ENCODE measurements at places on chromosomes 12 and 14. TPM values are rescaled to one million over a fixed set of nuclear protein-coding genes. Genes with fewer than 3 reads are reported as not detected.

DNA sequence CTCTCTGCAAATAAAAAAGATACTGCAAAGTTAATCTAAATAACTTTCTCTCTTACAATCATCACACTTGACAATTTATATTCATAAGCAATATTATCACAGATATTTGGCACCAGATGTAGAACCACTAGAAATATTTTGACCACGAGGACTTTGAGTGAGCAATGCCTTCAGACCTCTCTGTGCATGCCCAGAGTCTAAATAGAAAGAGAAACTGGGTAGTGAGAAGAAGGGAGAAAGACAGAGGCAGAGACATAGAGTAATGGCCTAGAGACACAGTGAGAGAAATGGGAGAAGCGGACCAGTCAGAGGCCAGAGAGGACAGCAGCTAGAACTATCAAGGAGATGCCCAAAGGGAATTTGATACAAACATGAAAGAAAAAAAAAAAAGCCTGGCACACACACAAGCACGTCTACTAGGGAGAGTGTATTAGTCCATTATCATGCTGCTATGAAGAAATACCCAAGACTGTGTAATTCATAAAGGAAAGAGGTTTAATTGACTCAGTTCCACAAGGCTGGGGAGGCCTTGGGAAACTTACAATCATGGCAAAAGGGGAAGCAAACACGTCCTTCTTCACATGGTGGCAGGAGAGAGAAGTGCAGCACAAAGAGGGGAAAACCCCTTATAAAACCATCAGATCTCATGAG, 41.1 kb downstream of the BMP4 start:
- H3K4me3 ChIP-seq, result no peak overlapping the region
- no peaks in the 10 kb centered on the region for H3K27me3 ChIP-seq
- H3K4me1 ChIP-seq, result no peaks in the 10 kb centered on the region
- H3K27ac ChIP-seq, result no peak overlapping the region
- H3K36me3 ChIP-seq, result no peaks in the 10 kb centered on the region

DNA sequence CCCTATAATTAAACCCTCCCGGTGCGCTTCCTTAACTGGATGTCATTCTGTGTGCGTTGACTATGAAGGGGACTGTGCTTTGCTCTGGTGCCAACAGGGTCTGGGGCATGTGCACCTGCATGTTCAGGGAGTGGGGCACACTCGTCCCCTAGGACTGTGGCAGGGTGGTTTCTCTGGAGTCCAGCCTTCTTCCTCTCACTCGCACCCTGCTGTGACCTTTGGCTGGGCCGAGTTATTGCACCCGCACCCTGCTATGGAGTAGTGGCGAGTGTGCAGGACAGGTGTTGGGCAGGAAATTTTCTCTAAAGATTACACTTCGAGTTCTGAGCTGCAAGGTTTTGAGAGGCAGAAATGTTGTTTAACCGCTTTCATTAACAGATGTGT, 138.9 kb downstream of the PLXNC1 start:
- no peak overlapping the region for H3K4me3 ChIP-seq
- H3K27me3 ChIP-seq, result no peaks in the 10 kb centered on the region
- DNase-seq, result no peak
- peaks cover 91% of the 10 kb centered on the region for H3K36me3 ChIP-seq

- no peak for DNase-seq
- no peak overlapping the region for H3K27ac ChIP-seq
- H3K4me3 ChIP-seq, result no peak overlapping the region
These were observed 310.1 kb downstream of the SYT1 start for GRCh38 chr12:79174626-79175025.

- H3K36me3 ChIP-seq, result no peaks in the 10 kb centered on the region
- DNase-seq, result no peak
- no peaks in the 10 kb centered on the region for H3K4me1 ChIP-seq
- no peaks in the 10 kb centered on the region for H3K27me3 ChIP-seq
These were observed 13.9 kb upstream of the PITPNM2 start for GRCh38 chr12:123164710-123165261.

DNA sequence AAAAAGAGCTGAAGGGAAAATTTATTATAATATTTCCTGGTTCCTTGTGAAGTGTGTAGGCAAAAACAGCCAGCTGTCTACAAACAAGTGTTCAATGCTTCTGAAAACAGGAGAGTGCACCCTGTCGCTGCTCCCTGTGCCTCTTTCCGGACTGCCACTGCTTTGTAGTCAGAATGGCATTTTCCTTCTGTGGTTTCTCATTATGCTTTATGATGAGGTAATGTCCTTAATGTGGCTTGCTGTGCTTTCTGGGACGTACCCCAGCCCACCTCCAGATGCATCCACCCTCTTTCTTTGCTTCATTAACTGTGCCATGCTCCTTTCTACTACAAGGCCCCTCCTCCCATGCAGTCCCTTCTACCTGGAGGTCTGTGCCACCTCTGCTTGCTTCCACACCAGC, 148.1 kb downstream of the SYT1 start:
- no peak overlapping the region for H3K4me3 ChIP-seq
- no peaks in the 10 kb centered on the region for H3K36me3 ChIP-seq
- H3K27ac ChIP-seq, result no peak overlapping the region

DNA sequence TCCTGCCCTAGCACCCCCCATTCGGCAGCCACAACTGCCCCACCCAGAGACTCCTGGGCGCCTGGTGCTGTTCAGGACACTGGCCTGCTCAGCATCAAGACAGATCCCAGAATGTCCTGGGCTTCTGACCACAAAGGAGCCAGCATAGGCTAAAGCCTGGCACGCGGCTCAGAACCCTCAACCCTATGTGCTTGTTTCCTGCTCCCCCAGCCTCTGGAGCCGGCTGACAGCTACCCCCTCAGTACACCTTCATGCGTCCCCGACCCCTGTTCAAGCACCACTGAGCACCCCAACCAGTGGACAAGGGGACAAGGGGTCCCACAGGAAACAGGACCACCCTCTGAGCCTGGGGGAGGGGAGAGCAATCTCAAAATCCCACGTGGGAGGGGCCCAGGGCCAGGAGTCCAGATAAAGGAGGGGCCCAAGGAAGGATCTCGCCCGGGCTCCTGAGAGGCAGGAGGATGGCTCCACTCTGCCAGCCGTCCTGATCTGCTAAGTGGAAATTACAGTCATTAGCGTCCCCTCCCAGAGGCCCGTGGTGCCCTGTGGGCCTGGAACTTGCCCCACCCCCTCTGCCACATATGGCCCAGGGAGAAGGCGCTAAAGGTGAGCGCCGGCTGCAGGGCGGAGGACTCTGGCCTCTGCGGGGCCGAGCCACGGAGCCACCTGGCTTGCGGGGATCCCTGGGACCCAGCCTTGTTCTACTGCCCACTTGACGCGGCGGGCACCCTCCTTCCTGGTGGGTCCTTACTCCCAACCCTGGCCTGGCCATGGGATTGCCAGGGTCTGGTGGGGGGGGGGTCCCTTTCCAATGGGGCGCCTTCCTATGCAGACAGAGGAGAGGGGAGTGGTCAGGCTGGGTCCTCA, 27.2 kb upstream of the GPR132 start:
- DNase-seq, result peak; percentile 79
- H3K4me1 ChIP-seq, result peaks cover 72% of the 10 kb centered on the region
- H3K36me3 ChIP-seq, result no peaks in the 10 kb centered on the region
- H3K27me3 ChIP-seq, result peaks cover 11% of the 10 kb centered on the region
- peak overlapping the region; percentile 58 for H3K4me3 ChIP-seq

- H3K4me3 ChIP-seq, result no peak overlapping the region
- H3K27me3 ChIP-seq, result no peaks in the 10 kb centered on the region
- H3K27ac ChIP-seq, result no peak overlapping the region
- no peaks in the 10 kb centered on the region for H3K4me1 ChIP-seq
- no peak for DNase-seq
- no peaks in the 10 kb centered on the region for H3K36me3 ChIP-seq
These were observed 111.3 kb downstream of the SYNE2 start for GRCh38 chr14:63964113-63964512.

- no peak for DNase-seq
- no peak within 1 kb of the TSS for H3K27ac ChIP-seq
- no peaks in the 10 kb centered on the region for H3K4me1 ChIP-seq
- no peaks in the 10 kb centered on the region for H3K36me3 ChIP-seq
- H3K4me3 ChIP-seq, result no peak within 1 kb of the TSS
These were observed at the start of gene AICDA for GRCh38 chr12:8612629-8613028. Gene AICDA, minus strand, starts transcription at chr12:8612859. Its CDS starts 92 bp downstream, at chr12:8612767.

DNA sequence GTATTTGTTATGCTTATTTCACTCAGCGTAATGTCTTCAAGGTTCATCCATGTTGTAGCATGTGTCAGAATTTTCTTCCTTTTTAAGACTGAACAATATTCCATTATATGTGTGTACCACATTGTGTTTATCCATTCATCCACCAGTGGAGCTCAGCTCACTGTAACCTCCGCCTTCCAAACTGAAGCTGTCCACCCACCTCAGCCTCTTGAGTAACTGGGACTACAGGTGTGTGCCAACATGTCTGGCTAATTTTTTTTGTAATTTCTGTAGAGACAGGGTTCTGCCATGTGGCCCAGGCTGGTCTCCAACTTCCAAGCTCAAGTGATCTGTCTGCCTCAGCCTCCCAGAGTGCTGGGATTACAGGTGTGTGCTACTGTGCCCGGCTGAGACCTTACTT, 21.1 kb downstream of the CCDC77 start:
- no peaks in the 10 kb centered on the region for H3K27me3 ChIP-seq
- H3K36me3 ChIP-seq, result no peaks in the 10 kb centered on the region
- H3K4me1 ChIP-seq, result no peaks in the 10 kb centered on the region
- DNase-seq, result no peak
- H3K27ac ChIP-seq, result no peak overlapping the region

DNA sequence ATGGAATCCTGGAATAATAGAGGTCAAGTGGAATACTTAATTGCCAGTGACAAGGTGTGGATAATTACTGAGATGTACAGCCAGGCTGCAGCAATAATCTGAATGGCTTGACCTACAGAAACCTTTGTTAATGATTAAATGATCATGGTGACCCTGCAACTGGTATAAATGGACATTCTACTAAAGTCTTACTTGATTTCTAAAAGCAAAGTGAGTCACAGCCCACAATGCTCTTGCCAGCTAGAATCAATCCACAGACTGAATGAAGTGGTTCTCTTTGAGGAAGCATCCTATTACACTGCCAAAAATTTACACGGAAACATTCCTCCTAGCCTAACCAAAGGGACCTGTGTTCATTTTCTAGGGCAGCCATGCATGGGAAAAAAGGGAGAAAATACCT, 518.5 kb downstream of the SOX5 start:
- H3K4me3 ChIP-seq, result no peak overlapping the region
- no peaks in the 10 kb centered on the region for H3K4me1 ChIP-seq
- no peak for DNase-seq
- no peaks in the 10 kb centered on the region for H3K27me3 ChIP-seq
- H3K36me3 ChIP-seq, result no peaks in the 10 kb centered on the region
- H3K27ac ChIP-seq, result no peak overlapping the region

DNA sequence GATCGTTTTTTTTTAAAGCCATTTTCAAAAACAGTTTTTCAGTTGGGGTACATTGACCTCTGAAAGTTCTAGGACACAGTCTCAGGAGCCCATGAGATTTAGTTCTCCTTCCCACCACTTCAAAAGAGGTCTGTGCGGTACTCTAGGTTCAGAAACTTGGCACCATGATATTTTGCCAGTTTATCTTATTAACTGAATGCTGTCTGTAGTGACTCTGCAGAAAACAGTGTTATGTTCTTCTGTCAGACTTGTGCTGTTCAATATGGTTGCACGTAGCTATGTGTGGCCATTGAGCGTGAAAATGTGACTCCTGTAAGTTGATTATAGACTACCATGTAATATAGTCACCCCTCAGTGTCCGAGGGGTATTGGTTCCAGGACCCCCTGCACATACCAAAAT, 35.9 kb downstream of the CRADD start:
- H3K27ac ChIP-seq, result no peak overlapping the region
- H3K36me3 ChIP-seq, result no peaks in the 10 kb centered on the region
- no peaks in the 10 kb centered on the region for H3K4me1 ChIP-seq
- no peak overlapping the region for H3K4me3 ChIP-seq

DNA sequence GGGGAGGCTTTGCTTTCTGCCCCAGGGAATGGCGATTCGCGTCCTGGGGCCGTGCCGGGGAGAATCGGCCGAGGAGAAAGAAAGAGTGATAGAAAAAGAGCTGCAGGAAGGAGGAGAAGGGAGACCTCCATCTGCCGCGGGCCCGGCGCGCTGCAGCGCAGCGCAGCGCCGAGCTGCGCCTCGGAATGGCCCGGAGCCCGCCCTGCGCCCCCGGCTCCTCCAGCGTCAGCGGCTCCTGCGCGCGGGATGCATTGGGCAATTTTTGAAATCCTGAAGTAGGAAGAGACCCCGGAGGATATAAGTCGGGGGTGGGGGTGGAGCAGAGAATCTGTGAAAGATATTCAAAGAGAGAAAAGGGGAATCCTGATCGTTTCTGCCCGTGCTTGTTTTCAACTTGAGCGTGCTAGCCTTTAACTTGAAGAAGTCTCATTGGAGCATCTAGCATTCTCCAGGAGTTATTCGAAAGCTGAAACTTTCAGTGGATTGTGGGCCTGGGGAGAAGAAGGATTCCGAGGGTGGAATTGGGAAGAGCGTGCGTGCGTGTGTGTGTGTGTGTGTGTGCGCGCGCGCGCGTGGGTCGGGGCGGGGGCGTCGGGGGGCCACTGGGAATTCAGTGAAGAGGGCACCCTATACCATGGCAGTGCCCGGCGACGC, 441 bp downstream of the PDE3A start:
- H3K36me3 ChIP-seq, result no peaks in the 10 kb centered on the region
- H3K4me1 ChIP-seq, result peaks cover 32% of the 10 kb centered on the region
- peak; percentile 49 for DNase-seq
- peaks cover 33% of the 10 kb centered on the region for H3K27me3 ChIP-seq
- H3K4me3 ChIP-seq, result peak overlapping the region; percentile 50

GRCh38 chr14:29220566-29220965, 454.0 kb downstream of the FOXG1 start:
- no peak overlapping the region for H3K4me3 ChIP-seq
- H3K4me1 ChIP-seq, result no peaks in the 10 kb centered on the region
- no peak overlapping the region for H3K27ac ChIP-seq
- H3K36me3 ChIP-seq, result no peaks in the 10 kb centered on the region
- no peaks in the 10 kb centered on the region for H3K27me3 ChIP-seq

GRCh38 chr14:75570797-75571196, 7.6 kb upstream of the FLVCR2 start:
- H3K27me3 ChIP-seq, result no peaks in the 10 kb centered on the region
- H3K36me3 ChIP-seq, result no peaks in the 10 kb centered on the region
- no peak overlapping the region for H3K4me3 ChIP-seq
- no peak overlapping the region for H3K27ac ChIP-seq
- H3K4me1 ChIP-seq, result peaks cover 7% of the 10 kb centered on the region

- DNase-seq, result no peak
- no peaks in the 10 kb centered on the region for H3K4me1 ChIP-seq
- H3K4me3 ChIP-seq, result no peak overlapping the region
- H3K27ac ChIP-seq, result no peak overlapping the region
- H3K36me3 ChIP-seq, result peaks cover 74% of the 10 kb centered on the region
These were observed 169.3 kb downstream of the PCNX1 start for GRCh38 chr14:71076462-71077092.

- H3K4me3 ChIP-seq, result no peak overlapping the region
- H3K27ac ChIP-seq, result no peak overlapping the region
- no peak for DNase-seq
These were observed 366.4 kb downstream of the IPO8 start for GRCh38 chr12:30329281-30329680.

Gene SUPT16H
- total RNA-seq, result 62.7 TPM

Gene SOX5
- total RNA-seq, result 16.0 TPM

Gene PTCSC3
- not detected for total RNA-seq

Gene LUM
- 3.1 TPM for total RNA-seq

Gene SPIC
- 79.4 TPM for total RNA-seq

Gene TRPV4
- 3.9 TPM for total RNA-seq

Gene PRKD1
- 5.2 TPM for total RNA-seq

Measured in spleen (tissue), 13 donors.